Activated T-helper 17 cell treated with anti-CD3 and anti-CD28 coated beads, Interleukin-2, amount 50 U/mL, for 72 hours (primary cell): ENCODE measurements at places on chromosomes 4 and X. TPM values are rescaled to one million over a fixed set of nuclear protein-coding genes. Genes with fewer than 3 reads are reported as not detected.

DNA sequence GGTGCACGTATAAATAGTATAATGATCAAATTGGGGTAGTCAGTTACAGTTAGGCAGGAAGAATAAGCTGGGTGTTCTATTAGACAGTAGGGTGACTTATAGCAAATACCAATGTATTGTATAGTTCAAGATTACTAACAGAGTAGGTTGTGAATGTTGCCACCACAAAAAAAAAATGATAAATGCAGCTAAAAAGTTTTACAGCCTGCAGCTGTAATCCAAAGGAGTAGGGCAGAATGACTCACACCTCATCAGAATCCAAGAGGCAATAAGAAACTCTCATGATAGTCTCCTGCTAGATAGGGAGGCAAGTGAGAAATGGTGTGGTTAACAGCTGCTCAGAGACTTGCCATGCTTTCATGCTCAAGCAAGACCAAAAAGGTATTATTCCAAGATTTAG, 19.6 kb upstream of the TCEAL4 start:
- no peak for ATAC-seq

GRCh38 chrX:727738-728621, 97.4 kb downstream of the SHOX start:
- peak; percentile 3 for ATAC-seq

DNA sequence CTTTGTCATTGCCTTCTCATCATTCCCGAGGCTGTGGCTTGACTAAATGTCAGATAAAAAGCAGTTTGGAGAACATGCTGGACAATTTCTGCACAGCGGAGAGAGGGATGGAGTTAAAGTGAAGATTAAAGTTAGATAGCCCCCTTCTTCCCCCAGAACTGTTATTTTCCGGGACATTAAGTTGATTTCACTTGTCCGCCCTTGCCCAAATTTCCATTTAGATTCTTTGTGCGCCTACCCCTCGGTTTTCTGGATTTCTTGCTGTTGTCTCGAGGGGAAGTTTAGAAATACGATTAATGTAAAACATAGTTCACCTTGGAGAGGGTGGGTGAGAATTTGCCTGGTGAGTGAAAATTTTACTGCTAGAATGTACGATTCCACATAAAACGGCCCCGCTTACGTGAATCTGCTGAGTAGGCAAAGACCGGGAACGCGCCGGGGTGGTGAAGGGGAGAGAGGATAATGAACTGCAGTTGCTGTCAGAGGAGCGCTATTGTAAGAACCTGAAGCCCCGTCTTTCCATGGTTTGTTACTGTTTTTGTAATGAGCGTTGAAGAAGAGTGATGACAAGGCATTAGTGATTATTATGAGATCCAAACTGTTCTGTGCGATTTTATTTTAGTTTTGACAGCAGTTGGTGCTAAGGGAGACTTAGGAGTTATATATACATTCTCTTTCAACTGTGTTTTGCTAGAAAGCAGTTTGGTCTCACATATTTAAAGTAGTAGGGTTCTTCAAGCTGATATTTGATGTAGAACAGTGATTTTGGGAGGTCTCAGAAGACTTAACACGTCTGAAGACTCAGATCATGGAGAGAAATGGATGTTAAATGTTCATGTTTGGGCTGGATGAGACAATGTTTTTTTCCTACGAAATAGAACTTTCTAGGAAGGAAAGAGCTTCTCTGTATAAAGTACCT, 73.0 kb downstream of the AFF1 start:
- no peak for ATAC-seq

The FRG1 gene
- total RNA-seq = 36.2 TPM

The ARR3 gene
- total RNA-seq = not detected

The XK gene
- not detected for total RNA-seq
